Subcutaneous adipose tissue (tissue), 4 donors: ENCODE measurements at places on chromosomes 3 and 15. TPM values are rescaled to one million over a fixed set of nuclear protein-coding genes. Genes with fewer than 3 reads are reported as not detected.

The LRRK1 gene
- total RNA-seq: 16.0 TPM

The TTLL13 gene
- not detected for total RNA-seq

The GOLGA8Q gene
- 1.8 TPM for total RNA-seq

The FSTL1 gene
- total RNA-seq: 595 TPM

The MORC1 gene
- total RNA-seq: not detected

The SLC6A1 gene
- total RNA-seq: not detected
